ENCODE measurements at places on chromosomes 11 and 22.

DNA sequence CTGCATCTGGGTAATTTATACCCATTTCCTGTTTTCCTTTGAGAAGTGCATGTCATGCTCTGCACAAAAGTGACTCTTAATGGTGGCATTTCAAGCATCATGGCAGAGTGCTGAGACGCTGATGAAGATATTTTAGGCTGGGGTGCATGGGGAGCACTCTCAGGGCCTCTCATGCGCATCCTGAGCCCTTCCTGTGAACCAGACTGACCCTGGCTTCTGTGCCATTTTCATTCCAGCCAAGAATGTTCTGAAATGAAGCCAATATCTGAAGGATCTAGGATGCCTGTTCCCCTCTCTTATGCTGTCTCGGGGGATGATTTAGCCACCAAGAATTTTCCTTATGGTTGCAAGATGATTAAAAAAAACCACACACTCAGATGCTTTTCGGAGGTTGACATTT lies 61.5 kb downstream of the MIAT start:
- peak; percentile 60 for DNase-seq

GRCh38 chr11:19398273-19398672 lies 157.5 kb upstream of the E2F8 start:
- no peak for DNase-seq

DNA sequence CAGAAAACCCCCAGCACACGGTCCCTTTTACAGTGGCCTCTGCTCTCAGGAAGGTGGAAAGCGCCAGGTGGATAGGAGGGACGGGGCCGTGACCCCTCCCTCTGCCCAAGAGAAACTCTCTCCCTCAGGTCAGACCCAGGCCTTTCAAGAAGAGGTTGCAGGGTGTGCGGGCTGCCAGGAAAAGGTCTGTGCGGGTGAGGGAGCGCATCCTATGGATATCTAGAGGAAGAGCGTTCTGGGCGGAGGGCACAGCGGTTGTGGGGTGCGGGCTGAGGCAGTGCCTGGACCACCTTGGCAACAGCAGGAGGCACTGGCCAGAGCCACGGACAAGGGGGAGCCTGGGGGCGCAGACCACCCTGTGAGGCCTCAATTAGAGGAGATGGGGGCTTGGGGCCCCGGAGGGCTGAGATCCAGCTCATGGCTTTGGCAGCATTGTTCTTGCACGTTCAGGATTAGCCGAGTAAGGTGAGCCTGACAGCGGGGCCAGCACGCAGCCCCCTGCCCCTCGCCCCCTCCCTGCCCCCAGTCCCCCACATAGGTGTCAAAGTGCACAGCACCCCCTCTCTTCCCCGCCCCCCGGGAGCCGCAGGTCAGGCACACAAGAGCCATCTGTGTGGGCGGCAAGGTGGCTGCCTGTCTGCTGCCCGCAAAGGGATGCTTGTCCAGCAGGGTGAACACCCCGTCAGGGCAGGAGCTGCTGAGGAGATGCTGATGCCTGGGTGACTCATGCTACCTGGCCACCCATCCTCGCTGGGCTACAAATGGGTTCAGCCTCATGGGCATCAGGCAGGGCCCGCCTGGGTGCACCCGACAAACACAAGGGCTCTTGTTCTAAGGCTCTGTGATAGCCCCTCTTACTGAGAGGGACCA lies 92.8 kb upstream of the KCNQ1OT1 start:
- no peak for DNase-seq

DNA sequence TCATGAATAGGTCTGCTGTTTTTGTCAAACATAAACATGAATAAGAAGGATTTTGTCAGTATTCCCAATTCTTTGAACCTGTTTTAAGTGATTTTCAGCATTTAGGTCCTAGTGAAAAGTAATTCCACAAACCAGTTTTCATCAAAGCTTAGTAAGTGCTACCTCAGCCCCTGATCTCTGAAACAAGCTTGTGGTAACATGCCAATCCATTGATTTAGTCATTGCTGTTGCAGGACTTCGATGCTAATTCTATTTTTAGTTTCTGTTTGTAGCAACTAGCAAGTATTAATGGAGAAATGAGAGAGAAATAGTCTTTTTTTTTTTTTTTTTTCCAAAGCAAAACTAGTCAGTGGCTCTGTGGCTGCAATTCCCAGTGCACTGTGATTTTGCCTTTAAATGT lies 91.4 kb downstream of the JRKL start:
- no peak for DNase-seq

DNA sequence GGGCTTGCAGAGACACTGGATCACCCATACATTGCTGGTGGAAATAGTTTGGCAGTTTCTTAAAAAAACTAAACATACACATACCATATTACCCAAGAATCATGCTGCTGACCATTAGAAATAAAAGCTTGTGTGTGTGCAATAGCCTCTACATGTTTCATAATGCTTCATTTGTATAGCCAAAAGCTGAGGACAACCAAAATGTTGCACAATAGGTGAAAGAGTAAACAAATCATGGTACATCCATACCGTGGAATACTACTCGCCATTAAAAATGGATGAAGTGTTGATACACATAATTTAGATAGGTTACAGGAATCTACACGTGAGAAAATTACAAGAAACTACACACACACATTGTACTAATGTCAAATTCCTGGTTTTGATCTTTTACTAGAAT lies 6.5 kb downstream of the KBTBD3 start:
- no peak for DNase-seq

- DNase-seq = no peak
Measured at GRCh38 chr11:126654886-126655806, 299.7 kb downstream of the ST3GAL4 start.

GRCh38 chr11:18230859-18231258 lies 5.7 kb downstream of the SAA4 start:
- DNase-seq = no peak

DNA sequence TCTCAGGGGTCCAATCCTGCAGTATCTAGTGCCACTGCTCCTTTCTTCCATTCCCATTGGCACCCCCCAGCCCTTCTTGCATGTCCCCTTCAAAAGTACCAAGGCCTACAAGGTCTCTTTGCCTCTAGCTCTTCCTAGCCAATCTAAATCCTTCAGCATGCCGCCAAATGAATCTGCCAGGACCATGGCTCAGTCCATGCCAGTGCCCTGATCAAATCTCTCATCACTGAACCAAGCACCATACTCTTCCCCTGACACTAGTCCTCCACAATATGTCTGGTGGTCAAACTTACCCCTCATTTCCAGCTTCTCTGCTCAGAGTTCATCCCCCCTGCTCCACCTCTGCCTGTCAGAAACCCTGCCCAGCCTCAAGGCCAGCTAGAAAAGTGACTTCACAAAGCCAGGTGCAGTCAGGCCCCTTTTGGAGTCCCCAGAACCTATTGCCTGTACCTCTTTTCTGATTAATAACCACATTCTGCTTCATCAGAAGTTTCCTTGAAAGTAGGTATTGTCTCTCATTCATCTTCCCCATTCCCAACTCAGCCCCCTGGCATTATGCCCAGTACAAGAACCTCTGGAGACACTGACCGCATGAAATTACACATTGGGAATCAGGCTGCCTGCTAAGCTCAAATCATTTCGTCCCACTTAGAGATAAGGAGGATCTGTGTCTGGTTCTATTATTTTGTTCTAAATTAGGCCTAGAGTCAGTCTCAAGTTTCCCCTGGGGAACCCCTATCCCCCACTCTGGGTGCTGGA lies 11.4 kb downstream of the FEN1 start:
- DNase-seq = no peak

DNA sequence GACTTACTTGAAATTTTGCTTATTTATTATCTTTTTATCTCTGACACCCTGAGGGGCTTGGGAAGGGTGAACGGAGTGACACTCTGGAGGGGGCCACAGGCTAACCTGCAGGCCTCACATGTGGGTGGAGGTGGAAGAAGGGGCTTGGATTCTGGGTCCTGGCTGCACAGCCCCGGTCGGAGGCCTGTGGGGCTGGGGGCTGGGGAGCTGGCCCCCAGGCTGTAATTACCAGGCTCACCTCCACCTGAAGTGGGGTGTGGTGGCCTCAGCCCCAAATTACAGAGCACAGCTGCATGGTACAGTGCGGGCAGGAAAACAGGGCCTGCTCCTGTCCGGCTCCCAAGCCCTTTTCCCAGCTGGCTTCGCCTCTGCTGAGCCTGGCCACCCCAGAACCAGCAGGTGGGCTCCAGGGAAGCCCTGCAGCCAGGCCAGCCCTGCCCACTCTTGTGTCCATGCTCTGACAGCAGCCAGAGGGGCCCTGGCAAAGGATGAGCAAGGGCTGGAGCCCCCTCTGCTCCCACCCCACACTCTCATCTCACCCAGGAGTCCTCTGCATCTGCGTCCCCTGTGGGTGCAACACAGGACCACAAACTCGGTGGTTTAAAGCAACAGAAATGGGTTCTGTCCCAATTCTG lies 48.0 kb downstream of the IGF2 start:
- DNase-seq = no peak

DNA sequence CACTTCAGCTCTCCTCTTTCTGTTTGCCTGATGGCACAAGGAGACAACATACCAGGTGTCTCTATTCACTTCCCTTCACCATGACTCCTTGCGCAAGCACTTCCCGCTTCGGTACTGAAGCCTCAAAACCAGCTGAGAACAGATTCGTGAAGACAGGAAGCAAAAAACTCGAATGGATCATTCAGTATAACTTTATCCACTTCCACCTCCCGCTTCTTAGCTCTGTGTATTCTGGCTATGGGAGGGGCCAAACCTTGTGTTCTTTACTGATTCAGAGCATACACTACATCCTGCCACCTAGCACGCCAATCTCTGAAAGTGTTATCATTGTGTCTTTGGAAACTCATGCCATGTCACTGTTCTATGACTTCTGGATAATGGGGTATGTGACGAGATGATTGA lies 62.2 kb upstream of the ADA2 start:
- no peak for DNase-seq

DNA sequence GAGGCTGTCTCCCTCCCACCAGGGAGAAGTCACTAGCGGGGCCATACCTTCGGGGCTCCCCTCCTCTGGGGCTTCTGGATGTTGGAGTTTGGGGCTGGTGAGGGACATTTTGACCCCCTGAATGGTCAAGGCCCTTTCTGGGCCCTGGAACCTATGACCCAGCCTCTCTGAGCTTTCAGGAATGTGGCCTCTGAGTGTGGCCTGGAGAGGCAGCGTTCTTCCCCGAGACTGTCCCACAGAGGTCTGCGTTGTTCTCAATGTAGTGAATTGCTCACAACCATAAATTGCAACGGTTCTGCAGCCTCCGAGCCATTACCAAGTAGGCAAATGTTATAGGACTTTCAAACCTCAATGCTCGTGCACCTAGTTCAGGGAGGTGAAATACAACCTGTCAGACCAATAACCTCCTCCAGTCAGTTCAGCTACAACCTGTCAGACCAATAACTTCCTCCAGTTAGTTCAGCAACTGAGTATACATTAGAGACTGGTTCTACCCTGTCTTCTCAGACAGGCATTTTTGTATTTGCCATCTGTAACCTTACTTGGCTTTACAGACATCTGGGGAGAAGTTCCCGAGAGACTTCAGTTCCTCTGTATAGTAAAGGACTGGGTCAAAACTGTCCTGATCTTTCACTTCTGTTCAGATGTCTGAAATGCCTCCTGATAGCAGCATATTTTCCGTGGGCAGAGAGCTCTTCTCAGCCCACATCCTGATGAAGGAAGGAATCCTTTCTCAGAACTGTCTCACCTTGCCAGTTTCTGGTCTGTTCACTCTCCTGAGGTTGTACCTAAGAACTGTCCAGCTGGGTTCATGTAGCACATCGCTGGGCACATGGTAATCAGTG lies 34.2 kb downstream of the MICAL2 start:
- DNase-seq = no peak

DNA sequence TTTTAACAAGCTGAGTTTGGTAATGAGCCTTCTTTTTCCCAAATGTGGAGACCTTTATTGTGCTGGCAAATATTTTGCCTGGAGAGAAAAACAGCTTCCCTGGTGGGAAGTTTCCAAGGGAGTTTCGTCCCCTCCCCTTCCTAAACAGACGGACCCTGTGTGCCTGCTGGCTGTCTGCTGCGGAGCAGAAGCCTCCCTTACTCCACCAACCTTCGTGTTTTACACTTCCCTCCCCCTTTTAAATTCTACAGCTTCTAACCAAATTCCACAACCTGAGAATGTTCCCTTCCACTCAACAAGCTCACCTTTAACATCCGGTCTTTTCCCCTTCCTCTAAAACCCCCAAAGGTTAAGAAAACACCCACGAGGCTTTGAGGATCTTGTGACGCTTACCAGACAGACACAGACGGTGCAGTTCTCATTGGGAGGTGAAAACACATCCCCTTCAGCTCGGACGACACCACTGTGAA lies 17.1 kb downstream of the VWCE start:
- DNase-seq = no peak

DNA sequence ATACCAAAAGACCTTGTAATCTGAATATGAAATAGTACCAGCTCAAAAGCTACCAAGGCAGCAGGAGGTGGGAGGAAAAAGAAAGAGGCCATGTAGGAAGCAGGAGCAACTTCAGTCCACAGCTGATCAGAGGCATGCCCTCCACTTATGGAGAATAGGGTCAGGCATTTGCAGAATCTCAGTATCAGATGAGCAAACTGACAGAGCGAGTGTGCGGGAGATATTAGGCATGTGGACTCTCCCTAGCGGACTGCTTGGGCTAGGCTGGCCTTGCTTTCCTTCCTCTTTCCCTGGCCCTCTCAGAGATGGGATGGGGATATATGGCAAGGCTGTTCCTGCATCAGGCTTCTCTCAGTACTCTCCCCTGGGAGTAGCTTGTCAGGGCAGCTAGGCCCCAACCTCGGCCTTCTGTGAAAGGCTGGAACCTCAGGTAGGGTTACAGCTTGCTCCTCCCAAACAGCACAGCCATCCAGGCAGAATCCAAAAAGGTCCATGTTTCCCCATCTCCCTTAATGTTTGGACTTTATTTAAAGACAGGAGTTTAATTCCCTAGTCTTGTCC lies 37.0 kb downstream of the ETS1 start:
- DNase-seq = no peak

- no peak for DNase-seq
Measured at GRCh38 chr11:65431451-65432099, 9.0 kb downstream of the NEAT1 start.

GRCh38 chr11:4059424-4059823 lies 35.2 kb upstream of the RRM1 start:
- peak; percentile 76 for DNase-seq

DNA sequence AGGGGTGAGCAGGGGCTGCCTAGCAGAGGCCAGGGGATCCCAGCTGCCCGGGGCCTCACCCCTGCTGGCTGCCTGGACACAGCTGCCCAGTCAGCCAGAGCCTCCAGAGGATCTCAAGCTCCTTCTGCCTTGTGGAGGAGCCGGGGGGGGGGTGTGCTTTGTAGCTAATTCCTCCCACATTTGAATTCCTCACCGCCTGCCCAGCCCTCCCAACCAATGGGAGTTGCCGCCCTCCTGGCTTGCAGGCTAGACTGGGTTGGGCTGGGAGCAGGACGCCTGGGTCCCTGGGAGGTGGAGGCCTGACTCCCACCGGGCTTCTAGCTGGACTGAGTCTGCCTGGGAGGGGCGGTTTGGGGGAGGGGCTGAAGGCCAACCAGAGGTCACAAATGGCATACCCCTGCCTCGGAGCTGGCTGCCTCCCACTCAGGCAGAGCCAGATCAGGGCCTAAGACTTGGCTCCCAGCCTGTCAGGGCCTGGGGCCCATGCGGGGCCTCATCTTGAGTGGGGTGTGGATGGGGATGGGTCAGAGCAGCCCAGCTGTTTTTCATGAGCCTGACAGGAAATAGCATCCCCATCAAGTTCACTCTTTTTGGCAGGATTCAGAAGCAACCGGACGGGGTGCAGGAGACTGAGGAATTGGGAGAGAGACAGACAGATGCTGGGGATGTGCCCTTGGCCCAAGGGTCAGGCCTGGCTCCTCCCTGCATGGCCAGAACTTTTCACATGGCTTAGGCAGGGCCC lies 29.2 kb upstream of the PDE2A start:
- DNase-seq = peak; percentile 98

Data from umbilical cord (tissue), 2 donors.